Cerebellar cortex (tissue), 1 donor: ENCODE measurements at places on chromosomes 7 and 10.

GRCh38 chr7:37220664-37221063, 228.0 kb downstream of the ELMO1 start:
- no peak for DNase-seq

DNA sequence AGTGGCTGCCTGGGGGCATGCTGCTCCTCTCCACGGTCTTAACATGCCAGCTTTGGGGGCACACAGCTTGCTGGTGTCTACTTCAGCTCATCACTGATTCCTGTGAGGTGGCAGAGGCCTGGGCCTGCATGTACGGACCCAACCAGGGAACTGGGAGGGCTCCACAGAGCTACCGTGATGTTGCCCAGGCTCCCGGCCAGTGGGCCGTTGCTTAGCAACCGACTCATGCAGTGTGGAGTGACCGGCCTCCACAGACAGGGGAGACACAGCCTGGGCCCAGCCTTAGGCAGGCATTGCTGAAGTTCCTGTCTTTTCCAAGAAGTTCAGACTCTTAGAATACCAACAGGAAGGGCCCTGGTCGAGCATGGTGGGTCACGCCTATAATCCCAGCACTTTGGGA, 25.8 kb upstream of the SH2B2 start:
- DNase-seq = peak; percentile 91

DNA sequence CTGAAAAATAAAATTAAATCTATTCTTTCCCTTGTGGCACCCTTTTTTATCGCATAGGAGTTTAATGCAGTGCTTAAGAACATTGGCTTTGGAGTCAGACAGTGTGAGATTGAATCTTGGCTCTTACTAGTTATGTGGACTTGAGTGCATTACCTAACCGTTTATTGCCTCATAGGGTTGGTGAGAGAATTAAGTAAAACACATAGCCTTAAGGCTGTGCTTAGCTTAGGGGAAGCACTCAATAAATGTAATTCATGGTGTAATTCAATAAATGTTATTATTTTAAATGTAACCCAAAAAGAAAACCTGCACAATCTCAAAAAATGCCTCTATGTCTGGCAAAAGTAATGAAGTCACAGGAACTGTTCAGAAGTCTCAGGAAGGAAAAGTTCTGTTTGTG, 2.7 kb downstream of the STK17A start:
- DNase-seq = no peak

DNA sequence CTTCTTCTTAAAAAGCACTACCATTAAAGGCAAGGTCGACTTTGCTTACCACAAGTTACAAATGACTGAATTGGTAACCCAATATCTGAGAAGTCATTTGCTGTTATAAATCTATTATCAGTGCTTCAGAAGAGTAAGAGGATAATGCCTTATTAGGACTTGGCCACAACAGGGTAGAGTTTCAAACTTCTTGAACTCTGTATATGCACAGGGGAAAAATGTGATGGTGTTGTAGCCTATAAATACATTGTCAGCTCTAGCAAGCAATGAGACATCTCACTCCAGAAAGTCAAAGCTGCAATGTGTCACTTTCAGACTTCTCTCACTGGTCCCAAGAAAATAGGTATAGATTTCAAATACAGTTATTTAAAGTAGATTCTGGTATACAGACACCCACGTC, 9.3 kb downstream of the TFEC start:
- no peak for DNase-seq

DNA sequence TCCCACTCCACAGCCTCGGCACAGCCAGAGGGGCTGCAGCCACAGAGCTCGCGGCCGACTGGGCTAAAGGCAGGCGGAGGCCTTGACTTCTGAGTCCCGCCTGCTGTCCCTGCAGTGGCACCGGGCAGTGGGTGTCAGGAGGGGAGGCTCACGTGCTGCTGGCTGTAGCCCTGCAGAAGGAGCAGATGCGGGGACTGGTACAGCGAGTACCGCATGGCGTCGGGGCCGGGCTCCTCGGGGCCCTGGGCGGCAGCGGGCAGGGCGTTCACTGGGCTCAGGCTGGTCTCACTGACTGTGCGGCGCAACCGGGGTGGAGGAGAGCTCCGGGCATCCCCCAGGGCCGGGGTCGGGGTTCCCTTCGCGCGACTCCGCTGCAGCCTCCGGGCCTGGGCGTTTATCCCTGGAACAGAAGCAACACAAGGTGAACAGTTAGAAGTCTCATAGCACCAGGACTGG, 25.6 kb downstream of the PAPOLB start:
- DNase-seq = no peak
